Foreskin fibroblast (primary cell): ENCODE measurements at places on chromosomes 7 and 10.

GRCh38 chr7:44727158-44727936 lies 21.3 kb upstream of the ZMIZ2 start:
- peak; percentile 78 for DNase-seq

- no peak for DNase-seq
These were observed 46.8 kb downstream of the KIAA1549 start for GRCh38 chr7:138934367-138934766.

GRCh38 chr7:81869670-81870069 lies 99.8 kb upstream of the HGF start:
- no peak for DNase-seq

DNA sequence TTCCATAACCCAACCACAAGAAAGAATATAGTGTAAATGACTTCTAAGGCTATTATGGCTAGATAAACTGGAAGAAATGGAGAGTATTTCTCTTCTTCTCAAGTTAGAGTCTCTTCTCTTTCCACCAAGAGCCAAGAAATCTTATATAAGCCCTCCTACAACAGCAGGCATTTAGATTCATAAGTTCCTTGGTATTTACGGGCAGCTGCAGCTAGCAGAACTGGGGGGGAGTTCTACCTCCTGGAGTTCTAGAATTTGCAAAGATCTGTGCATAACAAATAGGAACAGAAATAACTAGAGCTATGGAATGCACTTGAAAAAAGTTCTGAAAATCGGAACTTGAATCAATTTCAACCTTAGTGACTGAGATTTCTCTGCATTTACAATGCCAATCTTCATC lies 715.2 kb upstream of the GRM3 start:
- DNase-seq = no peak

DNA sequence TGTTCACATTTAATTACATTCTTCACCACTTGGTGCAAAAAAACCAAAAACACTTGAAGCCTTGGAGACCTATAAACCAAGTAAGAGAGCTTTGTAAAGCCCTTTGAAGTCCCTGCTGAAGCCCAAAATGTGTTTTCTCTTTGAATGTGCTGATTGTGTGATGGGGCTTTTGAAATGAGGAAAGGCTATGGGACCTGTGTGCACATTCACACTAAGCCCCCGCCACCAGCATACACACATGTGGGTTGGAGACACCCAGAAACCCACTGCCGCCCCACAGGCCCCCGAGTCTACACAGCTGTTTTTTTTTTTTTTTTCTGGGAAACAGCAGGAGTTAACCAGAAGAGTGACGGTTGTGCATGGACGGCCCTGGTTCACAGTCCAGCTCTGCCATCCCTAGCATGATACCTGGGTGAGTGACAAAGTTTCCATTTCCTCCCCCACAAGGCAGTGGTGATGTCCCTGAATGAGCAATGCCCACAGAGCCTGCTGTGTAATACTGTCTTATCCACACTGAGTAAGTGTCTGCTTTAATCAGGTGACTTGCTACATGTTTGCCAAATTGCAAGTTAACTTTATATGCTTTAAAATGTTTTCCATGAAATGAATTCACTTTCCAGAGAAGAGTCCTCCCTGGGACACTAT lies 154.6 kb upstream of the GDF10 start:
- no peak for DNase-seq

GRCh38 chr7:44491229-44491628 lies 771 bp upstream of the NUDCD3 start:
- no peak for DNase-seq

DNA sequence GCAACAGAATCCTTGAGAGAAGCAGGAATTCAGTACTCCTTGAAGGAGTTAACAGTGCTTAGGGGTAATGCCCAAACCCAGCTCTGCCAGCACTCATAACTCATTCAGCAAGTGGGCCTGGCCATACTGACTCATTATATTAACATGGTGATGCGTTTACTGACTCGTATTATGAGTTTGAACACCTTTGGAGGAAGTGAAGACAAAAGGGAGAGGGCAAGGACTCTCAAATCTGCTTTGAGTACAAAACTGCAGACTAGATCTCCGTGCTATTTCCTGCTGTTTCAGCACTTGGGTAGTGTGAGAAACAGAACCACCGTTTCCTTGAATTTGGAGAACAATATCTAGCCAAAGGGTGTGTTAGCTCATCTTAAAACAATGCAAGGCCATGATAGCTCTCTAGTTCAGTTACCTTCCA lies 30.8 kb downstream of the SLC16A9 start:
- peak; percentile 6 for DNase-seq

- no peak for DNase-seq
These were observed 281.0 kb downstream of the RPS24 start for GRCh38 chr10:78314651-78315050.

GRCh38 chr10:58311026-58311425 lies 23.8 kb upstream of the UBE2D1 start:
- no peak for DNase-seq

DNA sequence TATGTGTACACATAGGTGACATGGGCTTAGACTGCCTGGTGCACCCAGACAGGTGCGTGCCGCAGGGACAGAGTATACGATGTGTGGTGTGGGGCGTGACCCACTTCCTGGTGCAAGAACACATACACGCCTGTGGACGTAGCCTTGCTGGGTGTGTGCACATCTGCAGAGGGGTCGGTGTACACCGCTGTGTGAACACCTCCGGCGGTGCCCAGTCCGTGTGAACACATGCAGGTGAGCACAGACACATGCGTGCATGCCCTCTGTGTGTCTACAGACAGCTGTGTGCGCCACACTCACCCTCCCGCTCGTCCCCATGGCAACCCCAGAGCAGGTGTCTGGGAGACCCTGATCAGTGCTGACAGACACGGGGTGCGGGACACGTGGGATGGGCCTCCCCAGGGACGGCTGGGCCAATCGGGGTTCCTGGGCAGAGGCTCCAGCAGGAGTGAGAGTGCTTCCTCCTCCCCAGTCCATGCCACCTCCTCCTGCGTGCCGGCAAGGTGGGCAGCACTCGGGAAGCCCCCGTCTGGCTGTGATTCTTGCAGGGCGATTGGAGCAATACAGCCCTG lies 23.4 kb downstream of the ELFN1 start:
- DNase-seq = no peak

- no peak for DNase-seq
These were observed 622.4 kb upstream of the C7orf33 start for GRCh38 chr7:147968046-147968610.

GRCh38 chr10:74683621-74684364 lies 142.6 kb upstream of the KAT6B start:
- DNase-seq = no peak

DNA sequence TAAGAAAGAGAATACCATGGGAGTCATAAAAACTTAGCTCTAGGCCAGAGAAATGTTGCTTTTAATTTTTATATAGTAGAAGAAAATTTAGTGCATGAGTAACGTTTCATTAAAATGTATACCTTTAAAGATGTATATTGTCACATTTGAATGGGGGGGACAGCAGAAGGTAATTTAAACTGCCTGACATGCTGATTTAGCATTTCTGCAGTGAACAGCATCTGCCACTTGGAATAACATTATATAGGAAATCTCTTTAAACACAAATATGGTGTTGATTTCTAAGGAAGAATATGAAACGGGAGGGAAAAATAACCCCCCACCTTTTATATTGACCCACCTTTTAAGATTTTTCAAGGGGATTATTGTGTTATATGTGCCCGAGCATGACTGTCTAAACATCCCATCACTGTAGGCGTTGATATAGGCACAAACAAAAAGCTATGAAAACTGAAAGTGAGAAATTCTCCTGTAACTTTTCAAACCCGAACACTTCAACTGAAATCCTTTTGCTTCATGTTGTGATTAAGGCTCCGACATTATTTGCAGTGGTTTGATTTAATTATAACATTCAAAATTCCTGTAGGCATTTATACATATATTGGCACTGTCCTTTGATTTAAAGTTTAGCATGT lies 244.7 kb upstream of the CELF2 start:
- DNase-seq = no peak

GRCh38 chr10:44956717-44957706 lies 2.6 kb upstream of the RASSF4 start:
- no peak for DNase-seq

DNA sequence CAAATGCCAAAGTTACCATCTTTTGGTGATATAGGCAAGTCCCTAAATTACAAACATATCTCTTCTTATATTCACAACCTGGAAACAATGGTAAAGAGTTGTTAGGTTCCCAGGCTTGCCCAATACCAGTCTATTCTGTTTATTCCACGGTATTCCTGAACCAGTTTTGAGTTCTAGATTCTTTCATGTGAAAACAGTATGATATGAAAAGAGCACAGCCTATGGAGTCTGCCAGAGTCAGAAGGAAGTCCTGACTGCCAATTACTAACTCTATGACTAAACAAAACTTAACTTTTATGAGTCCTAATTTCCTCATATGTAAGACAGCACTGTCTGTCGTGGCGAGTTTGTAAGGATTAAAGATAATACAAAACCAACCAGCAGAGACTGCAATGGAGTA lies 5.6 kb downstream of the ABI1 start:
- DNase-seq = no peak

DNA sequence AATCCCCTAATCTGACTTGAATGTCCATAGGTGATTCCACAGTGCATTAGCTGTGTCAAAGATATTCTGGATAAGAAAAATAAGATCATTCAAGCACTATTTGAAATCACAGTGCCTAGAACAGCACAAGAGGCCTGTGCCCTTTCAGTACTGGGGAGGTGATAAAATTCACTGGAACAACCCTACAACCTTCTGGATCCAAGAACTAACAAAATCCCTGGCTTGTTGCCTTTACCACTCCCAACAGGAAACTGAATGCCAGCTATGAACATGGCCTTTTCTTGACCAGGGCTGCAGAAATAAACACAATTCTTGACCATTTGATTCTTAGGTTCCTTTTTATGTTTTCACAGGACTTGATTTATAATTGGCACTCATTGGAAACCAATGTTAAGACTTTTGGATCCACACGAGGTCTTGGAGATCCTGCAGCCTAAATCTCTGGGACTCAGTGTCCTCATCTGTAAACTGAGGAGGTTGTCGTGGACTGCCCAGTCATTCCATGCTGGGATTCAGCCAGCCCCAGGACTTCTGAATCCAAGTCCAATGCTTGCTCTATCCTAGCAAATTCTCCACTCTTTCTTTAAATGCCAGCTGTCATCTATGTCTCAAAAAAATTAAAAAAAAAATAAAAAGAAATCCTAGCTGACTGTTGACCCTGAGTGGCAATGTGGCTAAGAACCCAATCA lies 624.7 kb downstream of the KCNMA1 start:
- no peak for DNase-seq
